ENCODE measurements at places on chromosomes 2 and 18.
A peak's percentile ranks its signal among the peaks of the same experiment; 100 is the strongest.

GRCh38 chr2:7765236-7765635 is 848.0 kb downstream of the RNF144A start:
- DNase-seq, result no peak

GRCh38 chr2:136393514-136393913 is 275.6 kb upstream of the CXCR4 start:
- DNase-seq, result no peak

DNA sequence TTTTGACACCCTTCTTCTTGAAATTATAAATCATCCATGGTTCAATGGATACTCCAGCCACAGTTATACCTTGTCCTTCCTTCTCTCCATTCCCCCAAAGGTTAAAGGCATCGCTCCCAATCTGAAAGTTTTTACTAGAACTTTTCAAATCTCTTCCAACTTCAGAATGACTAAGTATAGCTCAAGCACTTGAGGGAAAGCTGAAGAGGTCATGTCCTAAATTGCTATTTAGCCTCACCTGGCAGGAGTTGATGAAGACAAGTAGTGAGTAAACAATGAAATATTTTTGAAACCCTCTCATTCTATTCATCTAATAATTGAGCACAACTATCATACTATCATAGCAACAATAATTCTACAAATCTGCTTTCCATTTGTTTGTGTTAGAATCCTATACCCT is 167.8 kb downstream of the HNMT start:
- DNase-seq, result no peak

- no peak for DNase-seq
Measured at GRCh38 chr2:73100956-73101355, 11.8 kb downstream of the RAB11FIP5 start.

GRCh38 chr2:126910637-126911036 is 11.9 kb downstream of the TEX51 start:
- no peak for DNase-seq

GRCh38 chr18:44410740-44411139 is 269.9 kb upstream of the SETBP1 start:
- DNase-seq, result no peak

GRCh38 chr2:223613017-223613950 is 11.1 kb upstream of the SCG2 start:
- peak; percentile 99 for DNase-seq

DNA sequence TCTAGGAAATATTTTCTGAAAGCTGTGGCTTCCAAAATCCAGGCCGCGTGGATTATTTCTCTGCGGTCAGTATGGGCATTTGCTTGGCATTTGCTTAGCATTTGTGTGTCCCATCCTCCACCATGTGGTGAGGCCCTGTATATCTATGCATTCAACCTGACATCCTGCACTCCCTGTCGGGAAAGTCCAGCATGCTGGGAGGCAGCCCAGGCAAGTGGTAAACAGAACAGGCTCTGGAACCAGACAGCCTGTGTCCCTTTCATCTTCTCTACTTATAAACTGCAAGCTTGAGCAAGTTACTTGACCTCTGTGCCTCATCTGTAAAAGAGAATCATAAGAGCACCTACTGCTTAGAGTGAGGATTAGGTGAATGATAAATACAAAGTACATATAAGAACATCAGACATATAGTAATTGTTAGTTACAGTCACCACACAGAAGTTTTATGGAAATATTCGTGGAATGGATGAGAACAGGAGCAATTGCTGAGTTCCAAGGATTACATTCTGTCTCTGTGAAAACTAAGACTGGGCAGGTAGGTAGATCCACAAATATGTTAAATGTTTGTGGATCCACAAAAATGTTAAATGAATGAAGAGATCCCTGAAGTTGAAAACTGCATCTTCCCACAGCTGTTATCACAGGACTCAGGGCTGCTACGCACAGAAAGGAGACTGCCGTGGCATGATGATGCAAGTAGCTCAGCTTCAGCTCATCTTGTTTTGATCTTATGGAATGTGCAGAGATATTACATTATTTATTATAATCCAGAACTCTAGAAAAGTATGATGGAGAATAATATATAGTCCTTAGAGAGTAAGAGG is 317.0 kb upstream of the MMADHC start:
- DNase-seq, result peak; percentile 32

DNA sequence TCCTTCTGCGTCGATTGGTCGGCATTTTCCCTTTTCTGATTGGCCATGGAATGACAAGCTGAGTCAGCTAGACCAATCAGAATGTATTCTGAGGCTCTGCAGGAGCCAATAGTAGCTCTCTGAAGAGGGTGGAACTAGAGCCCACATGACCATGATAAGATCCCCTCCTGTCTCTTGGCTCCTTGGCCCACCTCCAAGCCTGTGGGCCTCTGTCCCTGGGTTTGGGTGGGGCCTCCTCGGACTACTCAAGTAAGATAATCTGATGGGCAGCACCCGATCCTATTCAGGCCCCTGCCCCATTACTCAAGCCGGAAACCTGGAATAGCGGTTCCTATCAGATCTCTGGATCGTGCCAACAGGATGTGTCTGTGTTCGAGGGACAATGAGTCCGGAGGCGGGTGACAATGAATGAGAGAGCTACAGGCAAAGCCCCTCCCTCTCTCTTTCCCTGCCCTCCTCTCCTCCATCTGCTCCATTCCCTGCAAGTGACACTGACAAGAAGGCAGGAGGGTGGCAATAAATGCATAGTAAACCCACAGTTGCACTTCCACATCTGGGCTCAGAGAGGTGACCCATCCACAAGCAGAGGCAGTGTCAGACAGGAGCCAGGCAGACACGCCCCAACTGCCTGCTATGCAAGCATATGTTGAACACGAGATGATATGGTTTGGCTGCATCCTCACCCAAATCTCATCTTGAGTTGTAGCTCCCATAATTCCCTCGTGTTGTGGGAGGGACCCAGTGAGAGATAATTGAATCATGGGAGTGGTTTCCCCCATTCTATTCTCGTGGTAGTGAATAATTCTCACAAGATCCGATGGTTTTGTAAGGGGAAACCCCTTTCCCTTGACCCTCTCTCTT is 114.7 kb downstream of the TNS1 start:
- peak; percentile 5 for DNase-seq

GRCh38 chr2:36574560-36574959 is 23.4 kb downstream of the FEZ2 start:
- no peak for DNase-seq

DNA sequence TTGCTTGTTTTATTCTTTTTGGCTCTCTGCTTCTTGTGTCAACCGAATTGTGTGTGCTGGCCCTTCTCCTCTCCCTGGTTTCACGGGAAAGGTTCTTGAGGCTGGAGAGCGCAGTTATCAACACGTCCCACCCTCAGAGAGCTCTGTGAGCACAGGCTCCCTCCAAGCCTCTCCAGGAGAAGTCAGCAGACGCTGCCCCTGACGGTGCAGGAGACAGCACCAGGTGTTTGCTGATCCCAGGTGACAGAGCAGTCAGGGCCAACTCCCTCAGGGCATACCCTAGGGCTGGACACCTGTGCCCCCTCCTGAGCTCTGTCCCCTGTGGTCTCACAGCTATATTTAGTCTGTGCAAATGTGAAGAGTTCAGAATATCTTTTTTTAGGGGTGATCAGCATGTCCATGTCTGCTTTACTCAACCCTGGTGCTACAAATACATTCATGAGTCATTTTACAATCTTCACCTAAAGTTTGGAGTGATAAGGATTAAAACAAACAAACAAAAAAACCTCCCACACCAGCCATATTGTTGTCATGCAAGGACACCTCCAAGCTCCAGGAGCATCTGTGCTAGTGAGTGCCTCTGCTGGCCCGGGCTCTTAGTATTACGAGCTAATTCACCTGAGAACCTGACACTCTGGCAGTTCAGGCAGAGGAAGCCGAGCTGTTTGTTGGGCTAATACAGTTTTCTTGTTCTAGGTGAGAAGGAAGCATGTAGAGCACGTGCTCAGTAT is 65.9 kb upstream of the TMEM200C start:
- DNase-seq, result no peak

DNA sequence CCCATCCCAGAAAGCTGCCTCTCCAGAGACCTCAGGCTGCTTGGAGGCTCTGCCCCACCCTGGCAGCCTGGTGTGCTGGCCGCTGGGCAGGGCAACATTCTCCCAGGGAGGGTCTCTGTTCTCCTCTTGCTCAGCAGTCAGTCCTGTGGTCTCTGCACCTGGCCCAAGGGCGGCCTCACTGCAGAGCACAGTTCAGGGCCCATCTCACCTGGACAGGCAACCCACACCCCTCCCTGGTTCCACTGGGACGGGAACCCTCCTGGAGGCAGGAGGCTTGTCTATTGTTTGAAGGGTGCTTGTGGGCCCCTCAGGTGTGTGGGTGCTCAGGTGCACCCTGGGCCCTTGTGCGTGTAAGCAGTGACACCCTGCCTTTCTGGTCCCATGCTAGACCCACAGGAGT is 67.2 kb upstream of the OTOS start:
- no peak for DNase-seq

GRCh38 chr2:105904938-105905337 is 160.2 kb downstream of the NCK2 start:
- no peak for DNase-seq

Data from choroid plexus epithelial cell (primary cell).